ENCODE measurements at places on chromosomes 7 and 10. TPM values are rescaled to one million over a fixed set of nuclear protein-coding genes. Genes with fewer than 3 reads are reported as not detected.
A peak's percentile ranks its signal among the peaks of the same experiment; 100 is the strongest.

DNA sequence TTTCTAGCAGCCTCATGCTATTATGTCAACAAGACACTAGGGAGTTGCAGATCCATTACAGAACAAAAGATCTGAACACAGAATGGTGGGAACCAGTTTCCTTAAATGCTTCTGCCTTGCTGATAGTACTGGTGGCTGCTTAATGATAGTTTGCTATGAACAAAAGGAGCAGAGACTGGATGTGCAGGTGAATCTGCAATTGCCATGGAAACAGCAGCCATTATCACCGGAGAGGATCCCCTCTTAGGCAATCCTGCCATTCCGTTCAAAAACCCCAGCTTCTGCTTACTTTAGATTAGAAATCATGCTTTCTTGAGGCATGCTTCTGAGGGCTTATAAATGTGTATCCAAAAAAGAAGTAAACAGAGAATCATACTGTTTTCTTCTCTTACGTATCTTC lies 80.0 kb upstream of the PRKAR2B start:
- H3K27me3 ChIP-seq: no peaks in the 10 kb centered on the region
- H3K36me3 ChIP-seq: no peaks in the 10 kb centered on the region
- no peak for DNase-seq
- no peak overlapping the region for H3K4me3 ChIP-seq

GRCh38 chr10:45003432-45004000 lies 2.8 kb downstream of the ZNF22 start:
- no peaks in the 10 kb centered on the region for H3K27me3 ChIP-seq
- H3K27ac ChIP-seq: no peak overlapping the region
- peaks cover 42% of the 10 kb centered on the region for H3K36me3 ChIP-seq
- H3K4me1 ChIP-seq: peaks cover 20% of the 10 kb centered on the region

- H3K27ac ChIP-seq: no peak overlapping the region
- H3K27me3 ChIP-seq: peaks cover 3% of the 10 kb centered on the region
- no peaks in the 10 kb centered on the region for H3K4me1 ChIP-seq
These were observed 126.3 kb upstream of the CXCL12 start for GRCh38 chr10:44511166-44511565.

GRCh38 chr10:774661-775244 lies 85.3 kb upstream of the DIP2C start:
- no peaks in the 10 kb centered on the region for H3K36me3 ChIP-seq
- no peak overlapping the region for H3K27ac ChIP-seq
- H3K4me3 ChIP-seq: no peak overlapping the region
- no peaks in the 10 kb centered on the region for H3K4me1 ChIP-seq
- no peak for DNase-seq

DNA sequence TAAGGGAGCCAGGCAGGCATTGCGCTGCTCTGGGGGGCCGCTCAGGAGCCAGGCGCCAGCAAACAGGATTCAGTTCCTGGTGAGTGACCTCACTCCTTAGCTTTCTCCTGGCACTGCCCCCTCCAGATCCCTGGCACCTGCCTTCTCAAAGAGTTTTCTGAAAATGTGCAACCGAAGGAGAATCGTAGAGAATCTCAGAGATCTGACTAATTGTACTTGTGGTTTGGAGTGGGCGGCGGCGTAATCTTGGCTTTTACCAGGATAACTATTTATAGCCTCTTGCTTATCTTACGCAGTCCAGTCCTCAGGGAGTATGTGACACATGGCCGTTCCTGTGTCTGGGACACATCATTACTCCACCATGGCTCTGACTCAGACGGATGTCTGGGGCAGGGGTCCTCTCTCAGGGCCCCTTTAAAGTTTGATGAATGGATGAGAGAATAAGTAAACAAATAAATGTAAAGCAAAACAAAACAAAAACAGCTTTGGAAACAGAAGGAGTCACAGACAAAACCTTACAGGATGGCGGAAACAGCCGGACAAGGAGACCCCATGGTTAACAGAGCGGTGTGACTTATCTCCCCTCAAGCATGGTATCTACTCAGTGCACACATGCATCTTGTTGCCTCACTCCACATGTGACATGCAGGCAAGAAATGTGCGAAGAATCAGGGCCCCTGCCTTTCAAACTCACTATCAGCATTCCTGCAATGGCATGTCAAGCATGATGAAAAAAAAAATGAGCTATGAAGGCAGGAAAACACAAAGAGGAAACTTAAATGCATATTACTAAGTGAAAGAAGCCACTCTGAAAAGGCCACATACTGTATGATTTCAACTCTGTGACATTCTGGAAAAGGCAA lies 99.7 kb downstream of the TNS3 start:
- peaks cover 2% of the 10 kb centered on the region for H3K27me3 ChIP-seq
- peak; percentile 65 for DNase-seq
- H3K36me3 ChIP-seq: no peaks in the 10 kb centered on the region
- peaks cover 16% of the 10 kb centered on the region for H3K4me1 ChIP-seq

DNA sequence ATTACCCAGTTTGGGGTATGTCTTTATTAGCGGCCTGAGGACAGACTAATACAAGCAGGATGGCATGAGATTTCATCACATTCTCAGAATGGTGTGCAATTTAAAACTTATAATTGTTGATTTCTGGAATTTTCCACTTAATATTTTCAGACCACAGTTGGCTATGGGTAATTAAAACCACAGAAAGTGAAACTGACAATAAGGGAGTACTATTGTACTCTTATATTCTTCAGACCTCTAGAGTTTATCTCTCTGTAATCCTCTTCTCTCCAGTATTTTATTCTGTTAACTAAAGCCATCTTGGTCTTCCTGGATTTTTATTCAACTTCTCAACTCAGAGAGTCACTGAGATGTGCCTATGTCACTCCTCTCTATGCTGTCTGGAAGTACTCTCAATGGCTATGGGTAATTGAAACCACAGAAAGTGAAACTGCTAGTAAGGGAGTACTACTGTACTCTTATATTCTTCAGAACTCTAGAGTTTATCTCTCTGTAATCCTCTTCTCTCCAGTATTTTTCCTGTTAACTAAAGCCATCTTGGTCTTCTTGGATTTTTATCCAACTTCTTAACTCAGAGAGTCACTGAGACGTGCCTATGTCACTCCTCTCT lies 118.3 kb downstream of the PPP1R17 start:
- no peak overlapping the region for H3K27ac ChIP-seq
- H3K36me3 ChIP-seq: no peaks in the 10 kb centered on the region
- H3K27me3 ChIP-seq: no peaks in the 10 kb centered on the region
- DNase-seq: no peak
- no peak overlapping the region for H3K4me3 ChIP-seq

- H3K27ac ChIP-seq: no peak overlapping the region
- H3K36me3 ChIP-seq: no peaks in the 10 kb centered on the region
- no peak overlapping the region for H3K4me3 ChIP-seq
These were observed 41.4 kb upstream of the ZMIZ1 start for GRCh38 chr10:79027147-79028055.

DNA sequence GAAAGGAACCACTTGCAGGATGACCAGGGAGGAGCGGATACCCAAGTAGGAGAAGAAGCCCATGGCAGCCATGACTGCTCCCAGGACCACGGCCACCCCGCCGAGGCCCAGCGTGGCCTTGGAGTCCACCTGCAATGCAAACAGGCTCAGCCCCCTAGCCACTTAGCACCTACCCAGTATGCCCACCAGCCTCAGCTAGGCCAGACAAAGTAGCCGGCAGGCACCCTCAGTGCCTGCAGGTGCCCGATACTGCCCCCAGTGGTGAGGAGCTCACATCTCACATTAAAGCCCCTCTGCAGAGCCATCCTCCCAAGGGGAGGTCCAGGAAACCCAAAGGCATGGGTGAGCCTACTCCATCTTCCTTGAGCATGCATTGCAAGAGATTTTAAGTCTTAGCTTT lies 6.6 kb downstream of the NPC1L1 start:
- H3K36me3 ChIP-seq: no peaks in the 10 kb centered on the region
- DNase-seq: peak; percentile 75
- no peak overlapping the region for H3K27ac ChIP-seq
- no peak overlapping the region for H3K4me3 ChIP-seq
- H3K4me1 ChIP-seq: no peaks in the 10 kb centered on the region
- H3K27me3 ChIP-seq: no peaks in the 10 kb centered on the region

DNA sequence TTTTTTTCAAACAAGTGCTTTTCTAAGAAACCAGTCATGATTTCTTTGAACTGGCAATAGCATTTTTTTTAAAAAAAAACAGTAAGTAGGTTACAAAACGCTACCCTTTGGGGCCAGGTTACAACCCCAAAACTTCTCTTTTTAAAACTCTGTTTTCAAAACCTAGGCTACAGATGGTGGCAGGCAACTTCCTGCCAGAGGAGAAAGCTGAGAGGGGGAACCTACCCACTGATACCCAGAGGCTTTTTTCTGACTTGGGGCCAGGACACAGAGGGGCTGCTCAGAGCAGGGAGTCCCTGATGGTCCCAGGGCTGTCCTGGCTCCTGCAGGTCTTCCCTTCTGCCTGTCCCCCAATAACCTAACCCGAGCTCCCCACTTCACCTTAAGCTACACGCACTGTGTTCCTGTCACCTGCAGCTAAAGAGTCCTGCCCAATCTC lies 6.9 kb downstream of the STN1 start:
- H3K27ac ChIP-seq: peak overlapping the region; percentile 98
- peak; percentile 49 for DNase-seq
- H3K4me1 ChIP-seq: peaks cover 70% of the 10 kb centered on the region
- H3K4me3 ChIP-seq: peak overlapping the region; percentile 57

- H3K27ac ChIP-seq: no peak overlapping the region
- no peak overlapping the region for H3K4me3 ChIP-seq
- DNase-seq: no peak
These were observed 237.1 kb upstream of the SHH start for GRCh38 chr7:156049366-156049765.

DNA sequence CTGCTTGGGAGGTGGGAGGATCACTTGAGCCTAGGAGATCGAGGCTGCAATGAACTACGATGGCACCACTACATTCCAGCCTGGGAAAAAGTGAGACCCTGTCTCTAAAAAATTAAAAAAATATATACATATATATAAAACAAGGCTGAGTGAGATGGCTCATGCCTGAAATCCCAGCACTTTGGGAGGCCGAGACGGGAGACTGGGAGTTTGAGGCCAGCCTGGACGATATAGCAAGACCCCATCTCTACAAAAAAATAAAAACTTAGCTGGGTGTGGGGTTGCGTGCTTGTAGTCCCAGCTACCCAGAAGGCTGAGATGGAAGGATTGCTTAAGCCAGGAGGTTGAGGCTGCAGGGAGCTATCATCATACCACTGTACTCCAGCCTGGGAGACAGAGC lies 87.6 kb downstream of the CARD11 start:
- peaks cover 76% of the 10 kb centered on the region for H3K4me1 ChIP-seq
- H3K36me3 ChIP-seq: peaks cover 79% of the 10 kb centered on the region
- peak; percentile 4 for DNase-seq
- H3K27ac ChIP-seq: peak overlapping the region; percentile 42
- H3K27me3 ChIP-seq: no peaks in the 10 kb centered on the region

- no peaks in the 10 kb centered on the region for H3K36me3 ChIP-seq
- no peaks in the 10 kb centered on the region for H3K27me3 ChIP-seq
- no peak overlapping the region for H3K27ac ChIP-seq
- H3K4me3 ChIP-seq: no peak overlapping the region
- no peak for DNase-seq
These were observed 13.3 kb downstream of the IFIT5 start for GRCh38 chr10:89427629-89428028.

- H3K4me1 ChIP-seq: no peaks in the 10 kb centered on the region
- no peaks in the 10 kb centered on the region for H3K36me3 ChIP-seq
- DNase-seq: no peak
- H3K27ac ChIP-seq: no peak overlapping the region
These were observed 43.8 kb upstream of the ZNF438 start for GRCh38 chr10:31075434-31075833.

DNA sequence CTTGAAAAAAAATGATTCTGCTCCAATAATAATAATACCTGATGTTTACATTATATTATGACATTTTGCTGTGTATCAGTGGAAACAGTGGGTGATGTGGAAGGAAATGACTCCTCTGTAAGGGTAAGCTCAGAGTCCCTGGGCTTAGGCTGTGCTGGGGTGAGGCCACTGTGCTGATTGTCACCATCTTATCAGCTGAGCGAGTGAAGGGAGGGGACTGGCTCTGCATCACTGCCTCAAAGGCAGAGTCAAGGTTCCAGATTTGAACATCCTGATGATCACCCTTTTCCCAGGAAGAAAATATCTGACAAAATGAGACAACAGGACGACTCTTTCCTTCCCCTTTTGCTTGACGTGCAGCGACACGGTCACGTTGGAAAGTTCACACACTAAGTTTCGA lies 24.0 kb upstream of the HABP2 start:
- no peak for DNase-seq
- no peaks in the 10 kb centered on the region for H3K36me3 ChIP-seq
- H3K4me3 ChIP-seq: no peak overlapping the region
- H3K27me3 ChIP-seq: peaks cover 7% of the 10 kb centered on the region

DNA sequence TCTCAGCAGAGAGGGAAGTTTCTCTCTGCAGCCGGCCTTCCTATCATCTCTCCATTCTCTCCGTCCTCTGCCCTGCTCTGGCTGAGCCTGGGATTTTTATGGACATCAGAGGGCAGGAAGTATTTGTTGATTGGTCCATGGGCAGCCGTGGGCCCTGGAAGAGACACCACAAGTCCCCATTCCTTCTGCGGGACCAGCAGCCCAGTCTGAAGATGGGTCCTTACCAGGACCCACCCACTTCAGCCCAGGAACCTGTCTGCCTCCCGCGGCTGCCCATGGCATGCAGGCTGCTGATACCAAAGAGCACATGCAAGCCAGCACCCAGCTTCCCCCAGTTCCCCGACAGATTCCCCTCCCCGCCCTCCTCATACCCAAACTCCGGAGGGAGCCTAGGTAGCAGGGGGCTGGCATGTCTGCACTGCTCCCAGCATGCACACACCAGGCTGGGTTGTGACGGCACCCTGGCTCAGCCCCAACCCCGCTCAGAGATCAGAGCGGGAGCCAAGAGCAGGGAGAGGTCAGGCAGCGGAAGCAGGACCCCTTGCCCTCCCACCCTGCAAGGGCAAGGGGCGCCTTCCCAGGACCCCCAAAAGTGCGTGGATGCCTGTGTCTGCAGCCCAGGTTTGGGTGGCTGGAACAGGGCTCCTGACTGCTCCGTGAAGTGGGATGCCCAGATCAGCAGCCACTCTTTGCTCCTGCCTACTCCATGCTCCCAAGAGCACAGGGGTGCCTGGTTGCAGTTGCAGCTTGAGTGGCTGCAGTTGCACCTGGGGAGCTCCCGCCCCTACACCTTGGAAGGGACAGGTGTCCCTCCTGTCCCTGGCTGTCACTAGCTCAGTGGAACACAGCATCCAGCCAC lies 538.6 kb upstream of the POT1 start:
- no peaks in the 10 kb centered on the region for H3K36me3 ChIP-seq
- no peaks in the 10 kb centered on the region for H3K27me3 ChIP-seq
- H3K4me3 ChIP-seq: no peak overlapping the region

GRCh38 chr7:65509368-65510186 lies 135.9 kb downstream of the ZNF92 start:
- no peak overlapping the region for H3K27ac ChIP-seq

Gene TMEM184A
- total RNA-seq: 0.05 TPM

Gene SAP25
- 9.9 TPM for total RNA-seq

Gene ATG9B
- 10.0 TPM for total RNA-seq

Gene OR2A42
- not detected for total RNA-seq

Gene SEMA3E
- total RNA-seq: not detected

Gene CALML5
- not detected for total RNA-seq

Gene CDK14
- 0.84 TPM for total RNA-seq

Gene GRK5
- 21.2 TPM for total RNA-seq

Gene UNCX
- total RNA-seq: not detected

Gene LMTK2
- 16.9 TPM for total RNA-seq
